ENCODE measurements at places on chromosomes 5 and 9.

DNA sequence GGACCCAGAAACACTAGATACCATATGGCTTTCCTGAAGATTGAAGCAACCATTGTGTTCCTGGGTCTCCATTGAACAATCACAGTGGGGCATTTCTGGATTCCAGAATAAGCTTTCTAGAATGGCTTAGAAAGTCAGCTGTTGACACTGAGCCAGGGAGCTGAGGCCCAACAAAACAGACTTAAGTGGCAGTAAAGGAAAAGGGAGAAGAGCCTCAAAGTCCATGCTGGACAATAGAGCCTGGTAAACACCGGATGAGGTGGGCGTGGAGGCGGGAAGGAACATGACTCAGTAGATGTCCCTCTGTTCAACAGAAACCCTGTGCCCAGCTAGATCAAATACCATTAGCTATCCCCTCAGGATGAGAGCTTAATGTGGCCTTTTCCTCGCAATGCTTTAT lies 14.8 kb downstream of the SPARC start:
- no peak for DNase-seq

DNA sequence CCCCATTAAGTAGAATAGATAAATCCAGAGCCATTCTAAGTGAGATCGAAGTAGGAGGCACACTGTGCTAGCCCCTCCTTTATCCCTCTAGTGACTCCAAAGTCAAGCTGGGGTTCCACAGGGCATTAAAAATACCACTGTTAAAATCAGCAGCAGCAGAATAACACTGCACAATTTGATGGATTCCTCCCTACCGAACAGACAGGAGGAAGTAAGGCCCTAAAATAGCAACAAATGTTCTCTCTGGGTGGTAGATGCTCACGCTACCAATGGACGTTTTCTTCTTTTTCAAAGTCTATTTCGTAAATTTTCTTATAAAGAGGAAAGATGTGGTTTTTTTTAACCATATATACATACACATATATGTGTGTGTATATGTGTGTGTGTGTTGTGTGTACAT lies 54.4 kb downstream of the FBXW11 start:
- no peak for DNase-seq

GRCh38 chr9:24817756-24818155 lies 272.1 kb upstream of the IZUMO3 start:
- no peak for DNase-seq

DNA sequence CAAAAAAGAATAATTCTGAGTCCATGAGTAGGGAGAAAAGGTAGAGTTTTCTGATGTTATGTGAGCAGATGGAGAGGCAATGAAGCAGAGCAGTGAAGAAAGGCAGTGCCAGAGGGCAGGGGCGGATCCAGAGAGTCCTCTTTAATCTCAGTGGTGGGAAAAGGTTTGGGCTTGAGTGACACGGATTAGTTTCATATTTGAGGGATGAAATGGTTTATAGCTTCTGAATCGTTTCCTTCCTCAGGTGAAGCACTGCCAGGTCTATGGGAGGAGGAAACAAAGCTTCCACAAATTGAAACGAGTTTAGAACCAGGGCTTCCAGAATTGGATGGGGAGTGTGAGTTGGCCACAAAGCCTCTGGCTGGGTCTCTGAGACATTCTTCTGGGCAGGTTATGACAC lies 517.0 kb upstream of the PAPPA start:
- DNase-seq: no peak

DNA sequence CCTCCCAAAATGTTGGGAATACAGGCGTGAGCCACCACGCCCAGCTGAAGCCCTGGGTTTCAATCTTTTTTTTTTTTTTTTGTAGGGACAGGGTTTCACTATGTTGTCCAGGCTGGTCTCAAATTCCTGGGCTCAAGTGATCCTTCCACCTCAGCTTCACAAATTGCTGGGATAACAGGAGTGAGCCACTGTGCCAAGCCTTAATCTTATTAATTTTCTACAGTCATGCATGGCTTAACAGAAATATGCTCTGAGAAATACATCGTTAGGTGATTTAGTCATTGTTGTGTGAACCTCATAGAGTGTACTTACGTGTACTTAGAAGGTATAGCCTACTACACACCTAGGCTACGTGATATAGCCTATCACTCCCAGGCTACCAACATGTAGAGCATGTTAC lies 31.0 kb downstream of the GLDC start:
- no peak for DNase-seq

GRCh38 chr5:168424594-168425323 lies 61.5 kb upstream of the RARS1 start:
- DNase-seq: no peak

GRCh38 chr9:124001458-124001799 lies 10.1 kb upstream of the LHX2 start:
- no peak for DNase-seq

DNA sequence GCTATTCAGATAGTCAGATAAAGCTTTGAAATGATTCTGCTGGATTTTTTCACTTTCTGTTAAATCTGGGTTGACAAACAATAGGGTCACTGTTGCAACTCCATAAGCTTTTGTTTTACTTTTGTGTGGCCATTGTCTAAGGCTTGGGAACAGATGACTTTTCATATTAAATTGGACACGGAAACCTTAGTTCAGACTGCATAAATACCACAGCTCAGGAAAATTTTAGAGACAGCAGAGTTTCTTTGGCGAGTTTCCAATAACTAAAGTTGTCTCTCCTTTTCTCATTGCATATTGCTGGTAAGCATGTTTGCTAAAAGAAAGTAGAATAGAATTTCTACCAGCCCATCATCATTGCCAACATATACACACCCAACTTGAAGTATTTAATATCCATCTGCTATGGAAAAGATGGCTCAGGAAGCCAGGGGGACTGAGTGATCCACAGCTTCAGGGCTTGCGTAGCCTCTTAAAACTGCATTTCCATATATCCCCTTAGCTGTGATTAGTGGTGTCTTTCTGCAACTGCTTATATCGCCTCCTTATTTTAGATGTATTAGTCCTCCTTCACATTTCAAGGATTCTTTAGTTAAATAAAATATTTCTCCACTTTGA lies 168.2 kb downstream of the ARHGAP26 start:
- no peak for DNase-seq

GRCh38 chr9:137115394-137116026 lies 977 bp upstream of the DPP7 start:
- DNase-seq: no peak

DNA sequence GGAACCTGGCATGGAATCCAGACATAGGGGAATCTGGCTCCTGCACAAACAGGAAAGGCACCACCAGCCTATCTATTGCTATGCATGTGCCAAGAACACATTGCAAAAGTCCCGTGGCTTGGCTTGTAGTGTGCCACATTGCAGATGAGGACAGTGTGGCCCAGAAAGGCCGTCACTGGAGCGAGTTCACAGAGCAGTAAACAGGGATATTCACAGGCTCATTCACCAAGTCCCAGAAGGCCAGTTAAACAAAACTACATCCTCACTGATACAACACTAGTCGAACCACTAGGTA lies 39.6 kb upstream of the TRIM32 start:
- DNase-seq: no peak

DNA sequence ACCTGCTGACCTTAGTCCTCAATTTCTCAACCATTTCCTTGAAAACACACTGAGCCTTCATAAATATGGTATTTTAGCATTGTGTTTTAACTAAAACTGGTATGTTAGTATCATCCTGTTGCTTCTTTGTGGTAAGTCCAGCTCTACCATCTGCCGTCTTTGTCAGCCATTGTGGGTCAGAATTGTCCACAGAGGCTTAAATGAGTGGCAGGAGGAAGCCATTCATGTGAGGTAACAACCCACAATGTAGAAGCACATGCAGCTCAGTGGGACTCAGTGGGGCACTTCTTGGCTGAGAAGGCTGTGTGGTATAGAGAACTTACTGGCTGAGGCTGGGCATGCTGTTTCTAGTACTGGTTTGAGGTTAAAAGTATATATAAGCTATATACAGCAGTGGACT lies 149.2 kb upstream of the NR3C1 start:
- DNase-seq: no peak

DNA sequence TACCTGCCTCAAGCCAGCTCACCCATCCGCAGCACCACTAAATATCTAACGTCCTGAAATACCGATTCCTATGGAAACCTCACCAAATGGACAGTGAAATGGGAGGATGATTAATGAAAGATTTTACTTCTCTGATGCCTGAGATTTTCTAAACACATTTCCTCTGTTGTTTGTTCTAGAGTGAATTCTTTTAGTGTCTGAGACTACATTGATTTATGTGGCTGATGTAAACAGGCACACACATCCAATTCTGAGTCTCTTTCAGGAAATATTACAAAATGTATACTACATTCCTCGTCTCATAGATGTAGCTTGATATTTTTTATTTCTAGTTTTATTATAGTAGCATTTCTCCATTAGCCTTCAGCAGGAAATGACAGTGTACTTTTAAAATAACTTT lies 20.5 kb upstream of the ADCY2 start:
- DNase-seq: no peak

GRCh38 chr9:101578378-101578777 lies 16.4 kb downstream of the PPP3R2 start:
- DNase-seq: no peak

GRCh38 chr5:168674893-168675482 lies 95.8 kb upstream of the PANK3 start:
- no peak for DNase-seq

- DNase-seq: no peak
Observed at GRCh38 chr9:76180541-76180940, 213.7 kb downstream of the RFK start.

GRCh38 chr5:37839407-37840052 lies at the start of gene GDNF:
Gene GDNF (minus strand): TSS chr5:37840041. CDS start chr5:37834796, 5,245 bp downstream.
- DNase-seq: no peak

DNA sequence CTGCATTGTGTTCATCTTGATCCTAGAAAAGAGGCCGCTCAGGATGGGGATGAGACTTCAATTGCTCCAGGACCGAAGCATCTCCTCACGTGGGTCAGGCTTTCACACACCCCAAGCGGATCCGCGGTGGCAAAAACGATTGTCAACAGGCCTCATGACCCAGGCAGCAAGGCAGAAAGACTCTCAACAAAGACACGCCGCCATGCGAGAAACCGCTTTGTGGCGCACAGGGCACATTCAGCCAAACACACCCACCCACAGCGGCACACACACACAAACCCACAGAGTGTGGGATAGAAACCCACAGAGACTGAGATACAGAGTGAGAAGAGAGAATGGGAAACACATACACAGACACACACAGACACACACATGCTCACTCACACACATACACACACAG lies 483.4 kb downstream of the SPATA31A7 start:
- peak; percentile 4 for DNase-seq

DNA sequence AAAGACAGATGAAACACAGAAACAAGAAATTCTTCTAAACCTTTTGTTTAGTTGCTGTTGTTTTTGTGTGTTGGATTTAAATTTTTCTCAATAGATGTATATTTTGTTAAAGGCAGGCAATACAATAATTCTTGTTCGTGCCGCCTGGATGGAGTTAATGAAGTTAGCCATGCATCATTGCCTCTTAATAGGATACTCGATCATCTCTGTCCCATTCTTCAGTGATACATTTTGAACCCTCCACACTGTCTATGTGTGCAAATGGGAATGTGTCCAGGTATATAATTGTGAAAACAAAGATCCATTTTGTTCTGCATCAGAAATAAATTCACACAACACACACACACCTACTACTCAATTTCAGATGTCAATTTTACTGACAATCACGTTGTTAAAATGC lies 186.6 kb upstream of the ADAMTS16 start:
- no peak for DNase-seq

DNA sequence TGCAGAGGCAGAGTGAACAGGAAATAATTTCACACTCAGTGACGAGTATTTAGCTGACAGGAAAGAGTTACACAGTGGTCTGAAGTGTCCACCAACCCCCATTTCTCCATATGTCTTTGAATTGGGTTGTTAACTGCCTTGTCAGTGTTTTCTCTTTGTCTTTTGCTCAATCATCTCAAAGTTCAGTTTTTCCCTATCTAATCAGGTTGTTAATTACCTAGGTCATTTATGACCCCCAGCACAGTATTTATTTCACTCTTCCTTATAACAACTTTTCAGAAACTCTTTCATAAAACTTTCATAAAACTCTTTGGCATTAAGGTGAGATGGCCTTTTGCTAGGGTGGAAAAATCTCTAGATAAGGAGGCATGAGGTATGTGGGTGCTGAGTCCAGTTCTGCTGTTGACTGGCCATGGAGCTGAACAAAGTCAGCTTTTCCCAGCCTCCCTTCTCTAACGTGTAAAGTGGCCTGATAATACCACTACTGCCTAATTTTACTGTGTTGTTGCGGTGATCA lies 5.2 kb upstream of the ALDOB start:
- no peak for DNase-seq

DNA sequence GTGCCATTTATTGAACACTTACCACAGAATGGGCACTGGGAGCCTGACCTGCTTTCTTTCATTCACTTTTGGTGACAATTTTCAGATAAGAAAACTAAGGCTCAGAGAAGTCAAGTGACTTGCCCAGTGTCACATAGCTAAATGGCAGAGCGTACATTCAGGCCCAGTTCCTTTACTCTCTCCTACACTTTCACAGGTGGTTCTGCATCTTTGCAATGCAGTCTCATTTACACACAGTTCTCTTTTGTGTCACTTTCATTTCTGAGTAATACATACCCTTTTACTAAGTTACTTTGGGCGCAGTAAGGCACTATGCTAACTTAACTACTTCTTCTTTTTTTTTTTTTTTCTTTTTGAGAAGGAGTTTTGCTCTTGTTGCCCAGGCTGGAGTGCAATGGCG lies 8.3 kb downstream of the NFIL3 start:
- DNase-seq: no peak

DNA sequence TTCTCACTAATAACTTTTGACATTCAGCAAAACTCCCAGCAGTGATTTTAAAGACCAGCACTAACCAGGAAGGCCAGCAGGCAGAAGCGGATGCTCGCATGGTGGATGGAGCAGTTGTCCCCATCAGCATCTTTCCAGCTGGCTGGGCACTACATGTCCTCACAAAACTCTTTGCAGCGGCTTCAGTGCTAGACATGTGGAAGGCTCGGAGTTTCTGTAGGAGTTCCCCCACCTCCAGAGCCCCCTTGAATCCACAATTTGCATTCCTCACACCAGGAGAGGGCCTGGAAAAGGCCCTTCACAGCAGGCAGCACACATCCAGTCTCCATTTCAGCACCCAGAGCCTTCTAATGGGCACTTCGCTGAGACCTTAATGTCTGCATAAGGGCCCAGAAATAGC lies 85.6 kb downstream of the APTX start:
- no peak for DNase-seq

- no peak for DNase-seq
Observed at GRCh38 chr9:98786750-98787510, 9.4 kb downstream of the ANKS6 start.

DNA sequence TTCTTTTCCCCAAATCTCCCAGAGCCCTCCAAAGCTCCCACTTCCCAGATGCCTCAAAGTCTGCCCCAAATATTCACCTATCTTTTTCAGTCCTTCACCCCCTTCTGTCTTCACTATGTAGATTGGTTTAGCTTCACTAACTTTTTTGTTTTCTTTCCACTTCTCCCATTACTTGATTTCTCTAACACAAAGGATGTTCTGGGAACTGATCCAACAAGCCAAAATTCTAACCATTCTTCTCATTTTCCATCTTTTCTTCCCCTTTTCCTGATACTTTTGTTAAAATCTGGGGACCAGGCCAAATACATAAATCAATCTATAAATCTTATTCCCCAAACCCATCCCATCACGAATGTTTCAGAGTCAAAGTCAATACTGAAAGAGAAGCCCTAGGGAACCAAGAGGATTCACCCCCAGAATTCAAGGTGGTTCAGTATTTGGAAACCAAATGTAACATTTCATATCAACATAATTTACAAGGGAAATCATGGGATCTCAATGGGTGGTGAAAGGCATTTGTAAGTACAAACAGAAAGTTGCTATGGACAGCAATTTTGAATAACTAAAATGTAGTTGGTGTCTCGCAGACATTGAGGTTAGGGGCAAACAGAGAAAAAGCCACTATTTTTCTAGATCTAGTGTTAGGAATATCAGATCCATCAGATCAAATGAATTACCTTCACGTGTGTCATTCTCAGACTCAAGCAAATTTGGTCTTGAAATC lies 35.3 kb downstream of the APTX start:
- no peak for DNase-seq

All from activated CD4-positive, alpha-beta T cell treated with anti-CD3 and anti-CD28 coated beads for 1 hour (primary cell).